ENCODE measurements at places on chromosomes 11 and 22.

GRCh38 chr22:44824271-44824670 lies 71.9 kb downstream of the ARHGAP8 start:
- no peak for DNase-seq

DNA sequence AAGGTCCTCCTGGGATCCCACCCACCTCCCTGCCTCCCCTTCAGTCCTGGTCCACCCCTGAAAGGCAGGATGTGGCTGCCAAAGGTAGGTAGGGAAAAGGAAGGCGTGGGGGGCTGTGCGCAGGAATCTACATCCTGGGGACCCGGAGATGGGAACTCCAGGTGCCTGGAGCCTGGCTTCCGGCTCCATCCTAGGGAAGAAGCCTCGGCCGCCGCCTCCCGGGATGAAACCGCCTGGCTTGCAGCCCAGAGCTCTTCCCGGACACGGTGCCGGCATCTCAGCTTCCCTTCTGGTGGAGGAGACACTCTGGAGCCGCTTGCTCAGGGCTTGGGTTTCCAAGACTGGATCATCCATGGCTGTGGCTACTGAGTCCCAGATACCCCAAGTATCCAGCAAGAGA lies 33.3 kb upstream of the PDGFB start:
- no peak for DNase-seq

DNA sequence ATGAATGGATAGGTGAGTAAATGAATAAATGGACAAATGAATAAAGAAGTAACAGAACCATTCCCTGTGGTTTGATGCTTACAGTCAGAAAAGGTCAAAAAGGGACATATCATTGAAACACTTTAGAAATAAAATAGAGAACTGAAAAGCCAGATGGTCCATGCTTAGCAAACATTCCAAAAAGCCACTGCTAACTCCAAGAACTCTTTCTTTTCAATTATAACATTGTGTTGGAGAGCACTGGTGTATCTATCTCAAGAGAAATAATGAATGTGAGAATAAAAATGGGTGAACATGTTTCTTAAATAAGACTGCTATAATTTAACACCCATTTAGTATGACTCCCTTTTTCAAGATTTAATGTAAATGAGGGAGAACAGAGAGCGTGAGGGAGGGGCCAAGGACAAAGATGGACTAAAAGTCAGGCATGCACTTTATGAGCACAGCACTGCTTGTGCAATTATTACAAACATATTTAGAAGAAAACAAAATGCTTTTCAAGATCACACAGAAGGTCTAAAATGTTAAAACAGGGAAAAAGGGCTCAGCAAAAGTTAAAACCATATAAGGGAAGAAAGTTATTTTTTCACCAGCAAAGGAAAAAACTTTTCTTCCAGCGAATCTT lies 224.3 kb upstream of the PITPNB start:
- DNase-seq = no peak

- no peak for DNase-seq
These were observed 85.6 kb upstream of the EED start for GRCh38 chr11:86158704-86159580.

- no peak for DNase-seq
These were observed 124.9 kb upstream of the ZC3H12C start for GRCh38 chr11:109968299-109968698.

GRCh38 chr11:74927496-74927895 lies 21.4 kb downstream of the XRRA1 start:
- DNase-seq = no peak

DNA sequence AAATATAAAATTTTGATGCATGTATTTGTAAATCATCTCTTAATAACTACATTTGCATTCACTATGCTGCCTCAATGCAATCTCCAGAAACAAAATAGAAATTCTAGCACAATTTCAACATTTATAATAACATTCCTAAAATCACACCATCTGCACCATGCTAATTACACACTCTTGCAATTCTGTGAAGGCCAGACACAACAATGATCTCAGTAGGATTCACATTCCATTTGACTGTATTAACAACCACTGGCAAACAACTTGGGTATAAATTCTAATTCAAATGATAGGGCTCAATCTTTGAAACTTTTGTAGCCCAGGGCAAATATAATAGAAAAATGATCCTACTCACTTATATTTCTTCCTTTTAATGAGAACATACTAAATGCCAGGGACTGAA lies 25.9 kb downstream of the RAB6A start:
- no peak for DNase-seq

DNA sequence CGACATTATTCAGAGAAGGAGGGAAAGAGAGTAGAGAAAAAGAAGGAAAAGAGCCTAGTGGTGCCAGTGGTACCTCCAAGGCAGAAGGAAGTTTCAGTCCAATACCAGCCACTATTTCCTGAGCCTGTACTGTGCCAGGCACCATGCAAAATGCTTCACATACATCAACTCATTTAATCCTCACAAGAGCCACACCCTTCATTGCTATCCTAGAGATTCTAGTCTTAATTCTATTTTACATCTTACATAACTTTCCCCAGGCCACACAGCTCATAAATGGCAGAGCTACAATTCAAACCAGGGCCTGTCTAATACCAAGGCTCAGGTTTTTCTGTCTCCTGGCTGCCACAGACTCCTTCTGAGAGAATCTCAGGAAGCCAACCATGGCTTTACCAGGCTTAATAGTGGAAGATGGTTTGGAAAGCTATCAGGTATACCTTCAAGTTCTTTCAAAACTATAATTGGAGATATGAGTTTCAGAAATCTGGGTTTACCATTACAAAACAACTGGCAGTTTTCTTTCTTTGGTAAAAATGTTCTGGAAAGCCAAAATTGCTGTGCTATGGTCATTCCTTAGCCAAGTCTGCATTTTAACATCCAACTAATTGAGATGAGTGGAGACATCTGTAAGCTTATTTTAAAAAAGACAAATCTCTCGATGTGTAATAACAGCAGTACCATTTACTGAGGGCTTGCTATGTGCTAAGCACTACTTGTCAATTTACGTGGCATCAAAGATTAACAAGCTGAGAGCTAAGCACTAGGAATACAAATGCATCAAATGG lies 225.1 kb upstream of the PITPNB start:
- DNase-seq = no peak

DNA sequence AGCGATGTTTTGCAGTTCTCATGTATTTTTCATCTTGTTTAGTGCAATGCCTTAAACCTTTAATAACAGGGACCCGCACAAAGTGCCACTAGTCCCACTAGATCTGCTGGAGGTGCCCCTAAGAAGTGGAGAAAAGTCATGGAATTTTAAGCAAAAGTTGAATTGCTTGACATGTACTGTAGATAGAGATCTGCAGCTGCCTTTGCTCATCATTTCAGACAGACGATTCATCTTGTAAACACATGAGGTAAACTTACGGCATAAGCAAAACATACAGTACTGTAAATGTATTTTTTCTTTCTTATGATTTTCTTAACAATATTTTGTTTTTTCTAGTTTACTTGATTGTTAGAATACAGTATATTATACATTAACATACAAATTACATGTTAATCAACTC lies 295.6 kb downstream of the CASP12 start:
- no peak for DNase-seq

GRCh38 chr11:8593935-8594909 lies at the start of gene STK33:
Gene STK33 (minus strand): TSS chr11:8594228. CDS start chr11:8474905, 119,323 bp downstream.
- DNase-seq = no peak

GRCh38 chr11:77173494-77173893 lies 45.4 kb downstream of the MYO7A start:
- no peak for DNase-seq

- DNase-seq = peak; percentile 78
These were observed 717 bp downstream of the OSM start for GRCh38 chr22:30265823-30266444.

GRCh38 chr11:113179181-113179704 lies 135.1 kb upstream of the TTC12 start:
- no peak for DNase-seq

- DNase-seq = no peak
These were observed 56.1 kb upstream of the NARS2 start for GRCh38 chr11:78630561-78631303.

DNA sequence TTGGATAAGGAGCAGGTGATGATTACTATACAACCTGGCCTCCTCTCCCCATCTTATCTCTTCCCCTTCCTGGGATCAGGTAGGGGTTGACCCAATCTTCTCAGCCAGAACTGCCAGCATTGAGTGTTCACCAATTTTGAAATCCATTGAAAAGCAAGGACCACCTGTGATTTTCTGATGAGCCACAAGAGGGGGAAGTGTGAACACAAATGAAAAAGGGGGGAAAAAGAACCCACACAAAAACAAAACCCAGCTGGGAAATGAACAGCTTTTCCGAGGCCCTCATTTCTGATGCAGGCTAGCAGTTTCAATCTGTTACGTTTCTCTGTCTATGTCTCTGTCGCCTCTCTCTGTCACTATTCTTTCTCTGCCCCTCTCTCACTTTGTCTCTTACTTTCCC lies 161.9 kb downstream of the INSC start:
- no peak for DNase-seq

- no peak for DNase-seq
These were observed 6.0 kb downstream of the CERK start for GRCh38 chr22:46732041-46732379.

GRCh38 chr22:42863349-42863961 lies 6.4 kb upstream of the ARFGAP3 start:
- peak; percentile 30 for DNase-seq

DNA sequence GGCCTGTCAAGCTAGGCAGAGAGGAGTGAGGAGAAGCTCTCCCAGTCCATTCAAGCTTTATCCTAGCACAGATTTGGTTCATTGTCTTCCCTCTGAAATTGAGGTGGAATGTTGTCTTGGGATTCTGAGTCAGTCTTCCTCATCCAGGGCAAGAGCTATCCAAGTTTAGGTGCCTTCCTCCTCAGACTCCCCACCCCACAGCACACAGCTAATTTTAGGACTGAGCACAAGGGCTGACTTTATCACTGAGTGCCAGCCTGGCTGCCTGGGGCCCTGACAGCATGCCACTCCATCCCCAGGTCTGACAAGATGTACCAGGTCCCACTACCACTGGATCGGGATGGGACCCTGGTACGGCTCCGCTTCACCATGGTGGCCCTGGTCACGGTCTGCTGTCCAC lies 2.6 kb downstream of the PGAP2 start:
- no peak for DNase-seq

DNA sequence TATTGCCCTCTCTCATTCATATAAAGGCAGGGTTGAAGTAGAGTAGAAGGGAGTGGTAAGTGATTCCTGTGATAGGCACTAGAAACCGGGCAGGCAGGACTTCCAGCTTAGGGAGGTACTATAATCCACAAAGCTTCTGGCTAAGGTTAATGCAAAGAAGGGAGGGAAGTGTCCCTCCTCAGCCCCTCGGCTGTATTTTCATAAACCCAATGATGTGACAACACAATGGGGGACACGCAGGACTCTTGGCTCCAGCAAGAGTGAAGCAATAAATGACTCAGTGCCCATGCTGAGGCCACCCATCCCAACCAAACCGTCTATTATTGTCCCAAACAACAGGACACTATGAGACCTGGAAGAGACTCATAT lies 90.7 kb downstream of the ETS1 start:
- no peak for DNase-seq

- peak; percentile 18 for DNase-seq
These were observed 56.3 kb upstream of the YPEL1 start for GRCh38 chr22:21791635-21792625.

DNA sequence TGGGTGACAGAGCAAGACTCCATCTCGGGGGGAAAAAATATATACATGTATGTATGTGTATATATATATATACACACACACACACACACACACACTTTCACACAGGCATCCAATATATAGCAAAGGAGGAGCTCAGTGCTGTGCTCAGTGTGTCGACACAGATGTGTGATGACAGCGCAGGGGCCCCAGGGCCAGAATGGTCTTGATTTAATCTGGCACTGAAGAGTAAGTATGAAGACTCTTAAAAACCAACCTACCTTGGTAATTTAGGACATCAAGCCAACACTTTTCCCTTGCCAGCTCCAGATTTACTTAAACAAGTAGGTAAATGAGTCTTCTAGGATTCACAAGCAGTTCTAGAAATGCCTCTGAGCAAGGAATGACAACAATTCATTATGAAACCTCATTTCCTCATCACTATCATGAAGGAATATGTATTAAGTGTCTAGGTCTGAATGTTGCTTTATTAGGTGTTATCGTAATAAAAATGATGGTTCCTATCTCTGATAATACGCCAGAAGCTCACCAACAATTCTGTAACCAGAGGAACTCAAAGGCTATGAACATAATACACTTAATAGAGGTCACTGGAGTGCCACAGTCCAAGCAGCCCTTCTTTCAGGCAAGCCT lies 71.5 kb downstream of the SGSM3 start:
- no peak for DNase-seq

- no peak for DNase-seq
These were observed 690.4 kb downstream of the BRD1 start for GRCh38 chr22:49137206-49137840.

GRCh38 chr11:95589893-95590612 lies 199.5 kb downstream of the FAM76B start:
- DNase-seq = no peak
